Gastroesophageal sphincter (tissue), 4 donors: ENCODE measurements at places on chromosomes 16 and 17. TPM values are rescaled to one million over a fixed set of nuclear protein-coding genes. Genes with fewer than 3 reads are reported as not detected.

UBB gene
- total RNA-seq, result 781 TPM

HNF1B gene
- total RNA-seq, result not detected

SGCA gene
- 113 TPM for total RNA-seq

UTP4 gene
- 36.2 TPM for total RNA-seq
